ENCODE measurements at places on chromosomes 2 and 18.

- no peak for DNase-seq
Observed at GRCh38 chr2:179588486-179589145, 272.8 kb downstream of the ZNF385B start.

DNA sequence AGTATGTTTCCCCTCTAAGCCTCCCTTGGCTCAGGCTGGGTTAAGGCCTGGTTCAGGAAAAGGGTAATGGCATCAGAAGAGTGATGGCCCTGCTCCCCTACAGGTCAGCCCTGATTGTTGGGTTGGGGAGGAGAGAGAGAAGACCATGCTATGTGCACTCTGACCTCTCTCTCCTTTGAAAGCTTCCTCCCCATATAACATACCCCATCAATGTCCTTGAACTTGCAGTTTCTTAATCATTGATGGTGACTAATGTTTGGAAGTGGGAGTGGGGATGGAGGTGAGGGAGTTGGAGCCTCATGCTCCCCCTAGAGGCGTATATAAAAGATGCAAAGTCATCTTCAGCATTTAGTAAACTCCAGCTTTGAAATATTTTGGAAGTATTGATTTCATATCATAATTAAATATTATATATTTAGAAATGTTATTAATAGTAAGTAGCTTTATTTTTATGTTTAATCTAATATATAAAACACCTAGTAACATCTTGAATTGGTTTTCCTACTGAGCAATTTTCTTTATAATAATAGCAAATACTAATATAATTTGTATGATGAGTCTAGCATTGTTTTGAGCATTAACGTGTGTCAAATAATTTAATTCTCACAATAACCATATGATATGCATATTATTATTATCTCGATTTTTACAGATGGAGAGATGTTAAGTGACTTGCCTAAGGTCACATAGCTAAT lies 8.8 kb downstream of the PLCL1 start:
- DNase-seq, result no peak

GRCh38 chr2:62089658-62090057 lies 106.3 kb upstream of the B3GNT2 start:
- DNase-seq, result no peak

GRCh38 chr2:25251422-25252273 lies 83.3 kb upstream of the POMC start:
- no peak for DNase-seq

DNA sequence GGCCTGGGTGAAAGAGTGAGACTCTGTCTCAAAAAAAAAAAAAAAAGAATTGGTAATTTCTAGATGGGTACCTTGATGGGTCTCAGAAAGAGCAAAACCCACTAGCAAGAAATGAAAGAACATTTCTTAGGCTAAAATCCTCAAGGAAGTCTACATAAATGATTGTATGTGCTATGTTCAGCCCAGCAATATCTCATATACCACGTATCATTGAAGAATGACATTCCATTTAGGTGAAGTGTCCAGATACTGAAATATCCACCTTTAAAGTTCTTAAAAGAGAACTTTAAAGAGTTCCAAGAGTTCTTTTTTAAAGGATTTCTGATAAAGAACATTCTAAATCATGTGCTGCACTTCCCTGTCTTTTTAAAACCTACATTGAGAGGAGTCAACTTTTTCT lies 19.2 kb downstream of the NRP2 start:
- DNase-seq, result no peak

- no peak for DNase-seq
Observed at GRCh38 chr2:150626934-150627411, 139.5 kb upstream of the RND3 start.

GRCh38 chr2:102418421-102418961 lies 4.5 kb upstream of the IL18RAP start:
- DNase-seq, result no peak

GRCh38 chr2:23283-23682 lies 23.0 kb downstream of the FAM110C start:
- no peak for DNase-seq

GRCh38 chr2:178397002-178397605 lies 53.9 kb downstream of the PRKRA start:
- no peak for DNase-seq

DNA sequence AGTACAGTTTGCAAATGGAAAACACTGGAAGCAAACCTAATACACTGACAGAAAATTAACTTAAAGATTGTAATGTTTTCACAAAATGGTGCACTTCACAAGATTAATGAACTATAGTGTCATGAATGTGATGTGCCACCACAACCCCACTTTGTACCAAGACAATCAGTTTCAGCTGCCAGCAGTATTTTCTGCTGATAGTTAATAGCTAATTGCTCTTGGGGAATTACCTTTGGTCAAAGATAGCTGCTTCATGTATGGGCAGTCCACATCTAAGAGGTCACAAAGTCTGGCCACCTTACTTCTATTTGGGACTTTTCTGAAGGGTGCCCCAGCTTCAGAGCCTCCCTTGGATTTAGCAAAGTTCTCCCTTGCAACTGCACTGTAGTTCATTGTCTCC lies 254.0 kb downstream of the CALCRL start:
- no peak for DNase-seq

DNA sequence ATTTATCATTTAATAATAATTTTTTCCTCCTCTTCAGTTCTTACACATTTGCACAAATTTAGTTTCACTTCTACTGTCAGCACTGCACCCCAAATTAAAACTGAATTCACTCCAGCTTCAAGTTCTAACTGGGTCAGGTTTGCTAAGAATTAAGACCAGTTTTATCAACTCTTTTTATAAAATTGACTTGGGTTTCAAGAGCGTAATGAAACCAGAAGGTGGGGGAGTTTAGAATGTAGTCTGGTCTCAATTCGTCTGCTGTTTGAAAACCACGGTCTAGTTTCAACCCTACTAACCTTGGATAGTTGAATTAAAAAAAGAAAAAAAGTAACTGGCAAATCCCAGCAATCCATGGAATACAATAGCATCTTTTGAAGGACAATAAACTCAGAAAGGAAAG lies 14.3 kb upstream of the CTLA4 start:
- no peak for DNase-seq

DNA sequence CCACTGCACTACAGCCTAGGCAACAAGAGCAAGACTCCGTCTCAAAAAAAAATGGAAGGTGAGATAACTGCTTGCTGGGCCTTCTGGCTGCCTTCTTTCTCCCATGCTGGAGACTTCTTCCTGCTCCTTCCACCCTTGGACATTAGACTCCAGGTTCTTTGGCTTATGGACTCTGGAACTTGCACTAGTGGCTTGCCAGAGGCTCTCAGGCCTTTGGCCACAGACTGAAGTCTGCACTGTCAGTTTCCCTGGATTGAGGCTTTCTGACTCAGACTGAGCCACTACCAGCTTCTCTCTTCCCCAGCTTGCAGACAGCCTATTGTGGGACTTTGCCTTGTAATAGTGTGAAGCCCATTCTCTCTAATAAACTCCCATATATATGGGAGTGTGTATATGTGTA lies 118.5 kb upstream of the SLC14A2 start:
- DNase-seq, result no peak

GRCh38 chr2:232132181-232132580 lies 170.7 kb downstream of the DIS3L2 start:
- DNase-seq, result no peak

DNA sequence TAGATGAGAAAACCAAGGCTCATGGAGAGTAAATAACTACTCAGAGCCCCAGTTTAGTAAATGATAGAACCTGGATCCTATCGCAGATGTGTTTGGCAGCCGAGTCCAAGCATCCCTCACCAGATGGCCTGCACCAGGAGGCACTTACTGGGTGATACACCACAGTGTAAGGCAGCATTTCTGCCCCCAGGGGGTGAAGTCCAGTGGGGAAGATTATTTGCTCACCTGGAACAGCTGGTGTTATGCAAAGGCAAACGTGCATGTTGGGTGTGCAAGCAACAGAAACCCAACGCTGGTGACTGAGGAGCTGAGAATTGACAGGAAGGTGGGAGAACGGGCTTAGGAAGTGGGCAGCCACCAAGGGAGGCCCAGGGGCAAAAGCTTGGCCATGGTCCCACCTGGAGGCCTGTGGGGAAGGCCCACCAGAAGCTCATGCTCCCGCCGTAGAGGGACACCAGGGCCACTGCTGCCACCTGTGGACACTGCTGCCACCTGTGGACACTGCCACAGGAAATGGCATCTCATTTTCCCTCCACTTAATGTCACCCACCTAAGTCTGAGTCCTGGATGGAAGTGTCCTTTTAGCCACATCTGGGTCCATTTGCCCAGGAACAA lies 100.6 kb downstream of the TFCP2L1 start:
- DNase-seq, result no peak

- no peak for DNase-seq
Observed at GRCh38 chr2:67259556-67260342, 137.4 kb upstream of the ETAA1 start.

DNA sequence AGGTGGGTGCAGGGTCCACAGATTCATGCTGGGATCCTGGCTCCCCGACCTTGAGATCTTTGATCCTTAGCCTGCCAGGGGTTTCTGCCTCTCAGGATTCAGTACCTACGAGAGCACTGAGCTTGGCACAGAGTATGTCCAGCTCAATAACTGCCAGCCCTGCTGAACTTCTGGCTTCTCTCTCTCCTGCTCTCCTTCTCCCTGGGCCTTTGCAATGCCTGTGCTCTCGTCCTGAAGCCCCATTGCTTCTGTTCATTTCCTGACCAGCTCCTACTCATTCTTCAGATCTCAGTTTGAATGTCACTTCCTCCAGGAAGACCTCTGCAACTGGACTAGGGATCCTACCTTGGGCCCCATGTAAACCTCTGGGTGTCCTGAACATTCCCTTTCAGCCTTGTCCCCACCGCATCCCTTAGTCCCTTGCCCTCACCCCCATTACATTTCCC lies 113.8 kb upstream of the HAAO start:
- DNase-seq, result no peak

- no peak for DNase-seq
Observed at GRCh38 chr2:27549303-27549702, 33.5 kb upstream of the ZNF512 start.

DNA sequence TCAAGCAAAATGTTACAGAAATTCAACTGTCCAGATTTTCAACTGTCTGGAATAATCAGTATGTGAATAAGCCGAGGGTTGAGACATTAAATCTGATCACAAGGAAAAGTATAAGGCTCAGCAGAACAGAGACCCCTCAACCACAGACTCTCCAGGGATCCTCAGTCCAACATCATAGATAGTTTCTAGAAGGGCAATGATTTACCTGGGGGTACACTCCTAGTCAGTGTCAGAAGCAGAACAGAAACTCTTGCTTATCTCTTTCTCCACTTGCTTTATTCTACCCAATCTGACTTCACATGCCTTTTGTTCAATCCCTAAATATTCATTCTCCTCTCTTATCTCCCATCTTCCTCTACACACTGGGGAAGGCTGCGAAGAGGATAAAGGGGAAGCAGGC lies 36.4 kb downstream of the ICOS start:
- DNase-seq, result no peak

- no peak for DNase-seq
Observed at GRCh38 chr2:4762951-4763376, 929.2 kb upstream of the SOX11 start.

GRCh38 chr2:213476641-213477040 lies 192.4 kb downstream of the SPAG16 start:
- DNase-seq, result no peak

GRCh38 chr18:58674863-58675472 lies 3.7 kb downstream of the MALT1 start:
- no peak for DNase-seq

- no peak for DNase-seq
Observed at GRCh38 chr2:210199186-210199765, 26.0 kb downstream of the ACADL start.

DNA sequence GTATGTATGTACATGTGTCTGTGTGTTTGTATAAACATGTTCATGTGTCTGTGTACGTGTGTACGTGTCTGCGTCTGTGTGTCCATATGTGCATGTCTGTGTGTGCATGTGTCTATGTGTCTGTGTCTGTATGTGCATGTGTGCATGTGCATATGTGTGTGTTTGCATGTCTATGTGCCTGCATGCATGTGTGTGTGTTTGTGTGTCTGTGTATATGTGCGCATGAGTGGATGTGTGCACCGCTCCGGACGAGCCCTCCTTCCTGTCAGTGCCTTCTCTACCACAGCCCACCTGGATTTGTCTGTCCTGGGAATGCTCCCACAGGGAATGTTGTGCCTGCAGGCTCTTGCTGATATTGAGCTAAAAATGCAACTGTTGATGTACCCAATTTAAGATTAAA lies 113.3 kb upstream of the EPC2 start:
- DNase-seq, result no peak

- DNase-seq, result no peak
Observed at GRCh38 chr2:120418174-120418787, 72.3 kb downstream of the INHBB start.

GRCh38 chr2:38187541-38188011 lies 111.6 kb upstream of the CYP1B1 start:
- DNase-seq, result no peak

- no peak for DNase-seq
Observed at GRCh38 chr2:27991146-27991545, 100.6 kb downstream of the BABAM2 start.

GRCh38 chr2:241003047-241003360 lies 4.6 kb downstream of the SNED1 start:
- no peak for DNase-seq

- no peak for DNase-seq
Observed at GRCh38 chr2:222912776-222913175, 51.9 kb downstream of the ACSL3 start.

- DNase-seq, result no peak
Observed at GRCh38 chr2:96952976-96953610, 33.3 kb downstream of the FAM178B start.

GRCh38 chr2:111034606-111035005 lies 86.1 kb upstream of the BCL2L11 start:
- DNase-seq, result no peak

DNA sequence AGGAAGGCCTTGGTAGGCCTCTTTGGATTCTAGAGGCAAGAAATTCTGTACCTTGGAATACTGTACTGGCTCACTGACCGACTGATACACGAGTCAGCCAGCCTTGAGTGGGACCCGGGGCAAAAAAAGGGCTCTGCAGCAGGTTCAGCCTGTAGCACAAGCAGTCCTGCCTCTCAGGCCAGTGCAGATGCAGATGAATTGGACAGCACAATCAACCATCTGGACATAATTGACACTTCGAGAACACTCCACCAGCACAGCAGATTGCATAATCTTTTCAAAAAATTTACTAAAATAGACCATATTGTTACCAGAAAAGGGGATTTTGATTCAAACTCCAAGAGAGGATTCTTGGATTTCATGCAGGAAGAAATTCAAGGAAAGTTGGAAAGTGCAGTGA lies 241.6 kb downstream of the RPIA start:
- no peak for DNase-seq

GRCh38 chr2:162125138-162125537 lies 26.9 kb downstream of the GCG start:
- DNase-seq, result no peak

DNA sequence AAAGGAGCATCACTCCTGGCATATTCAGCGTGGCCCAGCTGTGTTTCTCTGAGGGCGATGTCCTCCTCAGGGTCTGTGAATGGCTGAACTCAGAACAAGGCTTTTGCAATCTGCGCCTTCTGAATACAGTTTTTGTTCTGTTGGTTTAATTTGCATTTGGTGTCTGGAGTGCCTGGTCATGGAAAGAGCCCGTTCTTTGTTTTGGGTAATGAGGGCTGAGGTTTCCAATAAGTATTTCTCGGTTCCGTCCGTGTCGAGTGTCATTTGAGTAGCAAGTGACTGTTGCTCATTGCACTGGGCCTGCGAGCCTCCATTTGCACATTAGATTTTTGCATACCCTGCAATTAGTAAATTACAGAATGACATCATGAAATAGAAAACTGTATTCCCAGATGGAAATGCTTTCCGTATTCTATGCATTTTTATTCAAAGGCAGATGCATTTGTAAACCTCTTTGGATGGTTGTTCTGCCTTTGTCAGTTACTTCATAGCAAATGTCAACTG lies 57.3 kb downstream of the NEDD4L start:
- no peak for DNase-seq

Measured in activated CD8-positive, alpha-beta memory T cell treated with anti-CD3 and anti-CD28 coated beads for 48 hours (primary cell).